ENCODE measurements at places on chromosomes 12 and 14.
A peak's percentile ranks its signal among the peaks of the same experiment; 100 is the strongest.

DNA sequence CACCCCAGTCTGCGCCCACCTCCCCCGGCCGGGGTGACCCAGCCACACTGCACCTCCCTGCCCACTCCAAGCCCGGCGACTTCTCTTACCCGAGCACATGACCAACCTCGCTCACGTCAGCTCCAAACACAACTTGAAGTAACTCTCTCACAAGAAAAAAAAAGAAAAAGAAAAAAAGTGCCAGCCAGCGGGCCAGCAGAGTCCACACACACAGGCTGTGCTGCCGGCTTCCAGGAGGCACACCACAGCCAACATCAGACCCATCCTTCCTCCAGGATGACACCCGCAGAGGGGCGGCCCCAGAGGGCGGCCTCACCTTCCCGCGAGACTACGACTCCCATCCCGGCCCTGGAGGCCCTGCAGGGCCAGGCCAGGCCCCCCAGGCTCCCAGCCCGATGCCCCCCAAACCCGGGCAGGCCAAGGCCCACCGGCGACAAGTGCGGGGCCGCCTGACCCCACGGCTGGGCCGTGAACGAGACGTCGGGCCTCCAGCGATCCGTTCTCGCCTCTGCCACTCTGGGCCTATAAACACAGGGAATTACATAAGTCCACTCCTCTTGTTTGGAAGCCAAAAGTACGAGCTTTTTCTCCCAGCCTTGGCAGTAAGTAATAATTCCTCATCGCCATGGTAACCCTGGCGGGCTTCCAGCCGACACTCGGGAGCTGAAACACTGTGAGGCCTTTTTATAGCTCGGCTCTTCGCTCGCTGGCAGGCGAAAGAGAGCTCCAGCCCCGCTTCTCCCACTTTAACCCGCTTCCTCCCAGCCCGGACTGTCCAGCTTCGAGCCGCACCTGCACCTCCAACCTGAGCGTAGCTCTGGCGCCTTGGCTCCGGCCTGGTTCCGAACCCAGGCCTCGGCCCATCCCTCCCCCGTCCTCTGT lies 49.1 kb downstream of the NCOR2 start:
- peak; percentile 77 for DNase-seq

DNA sequence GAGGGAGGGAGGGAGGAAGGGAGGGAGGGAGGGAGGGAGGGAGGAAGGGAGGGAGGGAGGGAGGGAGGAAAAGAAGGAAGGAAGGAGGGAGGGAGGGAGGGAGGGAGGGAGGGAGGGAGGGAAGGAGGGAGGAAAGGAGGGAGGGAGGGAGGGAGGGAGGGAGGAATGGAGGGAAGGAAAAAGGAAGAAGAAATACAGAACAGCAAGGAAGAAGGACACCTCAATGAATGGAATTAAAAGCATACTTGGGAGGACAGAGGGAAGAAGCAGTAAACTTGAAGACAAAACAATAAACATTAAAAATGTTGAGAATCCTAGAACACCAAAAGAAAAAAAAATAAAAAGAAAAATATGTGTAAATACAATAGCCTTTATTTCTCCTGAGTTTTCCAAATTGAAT lies 6.2 kb downstream of the OR4Q2 start:
- no peak for DNase-seq

DNA sequence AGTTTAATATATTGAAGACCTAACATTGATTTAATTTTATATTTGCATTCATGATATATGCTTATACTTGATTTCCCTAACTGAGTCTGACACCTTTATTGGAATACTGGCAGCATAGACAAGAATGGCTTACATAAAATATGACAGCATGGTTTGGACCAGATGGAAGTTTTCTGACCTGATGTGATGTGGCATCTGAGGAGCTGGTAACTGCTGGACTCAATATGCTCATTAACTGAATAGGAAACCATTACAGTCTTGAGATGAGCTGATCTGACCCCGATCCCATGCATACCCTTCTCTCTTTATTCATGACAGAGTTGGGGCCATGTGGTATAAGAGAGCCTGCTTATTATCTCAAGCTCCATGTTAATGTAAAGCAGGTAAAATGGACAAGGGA lies 604.8 kb upstream of the SEL1L start:
- no peak for DNase-seq

DNA sequence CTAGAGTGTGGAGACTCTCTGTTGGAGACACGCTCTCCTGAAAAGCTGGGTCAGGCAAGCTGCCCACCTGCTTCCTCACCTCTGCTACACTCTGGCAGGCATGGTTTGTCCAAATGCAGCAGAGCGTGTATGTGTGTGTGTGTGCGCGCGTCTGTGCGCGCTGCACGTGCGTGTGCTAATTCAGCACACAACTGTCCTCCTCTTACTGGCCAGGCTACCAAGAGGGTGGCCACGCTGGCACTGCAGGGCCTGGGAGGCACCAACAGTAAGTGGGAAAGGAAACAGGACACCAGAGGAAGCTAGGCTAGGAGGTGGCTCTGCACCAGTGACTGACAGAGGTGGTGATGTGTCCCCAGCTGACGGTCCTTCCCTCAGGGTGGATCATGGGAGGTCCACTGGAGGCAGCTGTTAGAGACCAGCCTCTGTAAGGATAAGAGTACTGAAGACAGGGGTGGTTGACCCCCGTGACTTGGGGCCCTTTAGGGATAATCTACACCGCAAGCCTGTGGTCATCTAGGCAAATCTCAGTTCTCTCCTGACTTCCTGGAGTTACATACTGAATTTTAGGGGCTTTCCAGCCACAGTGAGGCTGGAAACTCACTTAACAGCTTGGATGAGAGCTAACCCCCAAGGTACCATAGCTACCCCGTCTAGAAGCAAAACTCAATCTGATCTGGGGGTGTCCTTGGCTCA lies 15.6 kb upstream of the TFCP2 start:
- no peak for DNase-seq

DNA sequence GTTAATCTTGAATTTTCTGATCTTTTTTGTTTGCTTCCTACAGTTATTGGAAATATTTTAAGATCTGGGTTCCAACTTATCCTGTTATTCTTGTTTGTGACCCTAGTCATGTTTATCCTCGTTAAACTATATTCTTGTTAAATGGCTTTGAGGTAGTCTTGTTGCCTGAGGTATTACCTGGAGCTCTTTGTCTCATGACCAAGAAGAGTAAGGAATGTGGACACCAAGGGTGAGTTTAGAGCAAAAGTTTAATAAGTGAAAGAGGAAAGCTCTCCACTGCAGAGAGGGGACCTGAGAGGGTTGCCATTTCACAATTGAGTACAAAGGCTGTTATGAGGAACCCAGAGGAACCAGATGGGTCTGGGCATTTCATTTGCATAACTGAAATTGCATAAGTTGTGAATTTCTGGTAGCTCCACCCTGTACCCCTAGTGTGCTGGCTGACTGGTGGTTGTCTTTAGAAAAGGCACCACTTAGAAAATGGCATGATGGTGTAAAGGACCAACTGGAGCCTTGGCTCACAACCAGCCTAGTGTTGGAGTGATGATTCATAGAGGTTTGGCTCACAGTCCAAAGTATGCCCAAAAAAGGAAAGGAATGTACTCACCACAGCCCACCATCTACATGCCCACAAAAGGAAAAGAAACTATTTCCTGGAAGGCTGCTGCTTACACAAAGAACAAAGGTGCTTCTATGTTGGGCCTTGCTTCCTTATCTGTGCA lies 36.7 kb upstream of the RESF1 start:
- DNase-seq = no peak

DNA sequence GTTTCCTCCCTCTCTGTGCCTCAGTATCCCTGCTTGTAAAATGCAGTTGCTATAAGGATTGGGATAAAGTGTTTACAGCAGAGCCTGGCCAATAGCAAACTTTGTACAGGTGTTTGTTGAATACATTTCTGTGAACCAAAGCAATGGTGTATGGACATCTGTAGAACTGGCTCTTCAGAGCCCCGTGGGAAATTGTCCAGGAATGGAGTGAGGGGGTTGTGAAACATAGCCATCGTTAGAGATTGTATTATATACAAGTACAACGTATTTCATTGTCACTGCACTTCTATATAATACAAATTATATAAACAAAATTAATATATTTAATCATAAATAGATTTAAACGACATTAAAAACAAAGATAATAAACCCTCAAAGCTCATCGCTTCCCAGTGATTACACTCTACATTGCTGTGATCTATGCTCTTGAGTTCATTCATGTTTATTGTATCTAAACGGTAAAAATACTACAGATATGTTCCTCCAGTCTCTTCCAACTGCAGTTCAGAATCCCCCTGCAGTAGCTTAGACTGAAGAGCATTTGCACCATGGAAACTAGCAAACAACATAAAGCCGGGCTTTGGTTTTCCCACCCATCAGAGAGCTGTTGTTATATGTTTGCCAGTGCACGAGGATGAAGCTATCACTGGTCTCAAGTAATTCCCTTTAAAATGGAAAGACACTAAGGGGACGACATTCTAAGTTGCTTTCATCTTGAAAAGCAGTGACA lies 216.7 kb downstream of the TMEM132C start:
- no peak for DNase-seq

GRCh38 chr12:79326222-79326621 lies 364.5 kb downstream of the PAWR start:
- no peak for DNase-seq

DNA sequence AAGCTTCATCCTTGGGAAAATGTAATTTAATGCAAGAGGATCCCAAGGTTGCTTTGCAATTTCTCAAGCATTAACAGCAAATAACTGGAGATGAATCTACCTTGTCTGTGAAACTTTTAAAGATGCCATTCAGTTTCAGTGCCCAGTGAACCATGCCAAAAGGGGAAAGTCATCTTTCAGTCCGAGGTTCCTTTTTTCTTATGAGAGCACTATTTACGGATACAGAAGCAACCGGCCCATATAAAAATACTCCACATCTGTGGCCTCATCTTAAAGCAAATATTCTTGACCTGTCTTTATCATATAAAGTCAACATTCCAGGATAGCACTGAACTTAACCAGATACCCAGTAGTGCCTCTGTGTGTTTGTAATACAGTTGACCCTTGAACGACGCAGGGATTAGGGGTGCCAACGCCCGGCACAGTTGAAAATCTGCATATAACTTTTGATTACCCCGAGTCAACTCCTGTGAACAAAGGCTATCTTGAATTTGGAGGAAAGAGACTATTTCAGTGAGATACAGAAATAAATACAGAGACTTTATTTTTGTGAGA lies 209.4 kb downstream of the PCNX1 start:
- DNase-seq = no peak
